CD4-positive, alpha-beta T cell treated with Interferon gamma for 1 hour (primary cell): ENCODE measurements at places on chromosomes 2 and 18.

GRCh38 chr2:102366406-102367112 is 11.0 kb downstream of the IL18R1 start:
- DNase-seq, result no peak

- no peak for DNase-seq
Measured at GRCh38 chr2:208099682-208100470, 24.4 kb downstream of the CRYGD start.

DNA sequence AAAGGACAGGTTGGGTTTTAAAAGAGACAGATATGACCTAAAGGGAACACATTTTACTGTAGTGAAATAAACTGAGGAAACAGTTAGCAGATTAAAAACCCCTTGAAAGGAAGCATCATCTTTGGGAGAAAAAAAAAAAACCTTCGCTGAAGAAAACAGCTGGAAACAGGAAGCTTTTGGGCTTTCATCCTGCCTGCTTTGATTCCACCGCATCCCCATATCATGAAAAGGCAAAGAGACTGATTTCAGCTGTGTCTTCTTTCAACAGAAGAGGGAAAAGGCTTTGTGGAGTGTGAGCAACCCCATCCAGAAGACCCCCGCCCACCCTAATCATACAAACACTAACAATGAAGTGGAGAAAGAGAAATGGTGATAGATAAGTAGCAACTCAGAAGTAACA is 86.4 kb downstream of the TCF4 start:
- no peak for DNase-seq

DNA sequence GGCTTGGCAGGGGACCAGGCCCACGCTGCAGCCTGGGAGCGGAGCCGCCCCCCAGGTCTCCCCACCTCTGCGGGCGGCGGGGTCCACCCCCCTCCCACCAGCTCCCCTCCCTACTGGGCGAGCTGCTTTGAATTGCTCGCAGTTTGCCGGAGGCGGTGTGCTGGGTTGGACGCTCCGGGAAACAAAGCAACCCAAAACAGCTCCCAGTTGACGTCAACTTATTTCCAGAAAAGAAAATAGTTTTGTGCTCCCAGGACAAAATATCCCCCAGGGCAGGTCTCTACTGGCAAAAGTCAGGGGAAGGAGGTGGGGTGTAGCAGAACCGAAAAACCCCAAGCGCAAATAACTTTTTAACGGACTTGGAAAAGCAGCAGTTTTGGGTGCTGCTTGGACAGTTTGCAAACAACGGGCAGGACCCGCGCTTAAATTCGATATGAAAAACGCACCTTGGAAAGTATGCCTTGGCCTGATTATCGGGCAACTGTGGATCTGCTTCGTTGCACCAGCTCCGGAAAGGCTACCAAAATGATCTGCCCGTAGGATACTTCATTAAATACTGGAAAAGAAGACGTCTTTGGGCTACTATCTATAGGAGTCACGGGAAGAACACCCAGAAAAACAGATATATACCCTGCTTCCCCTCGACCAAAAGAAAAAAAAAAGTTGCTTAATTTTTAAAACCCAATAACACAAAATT is 2.8 kb upstream of the KCTD1 start:
- no peak for DNase-seq

- DNase-seq, result no peak
Measured at GRCh38 chr18:50658601-50659000, 98.7 kb downstream of the MAPK4 start.

GRCh38 chr2:160392201-160392600 is 101.4 kb downstream of the RBMS1 start:
- no peak for DNase-seq

DNA sequence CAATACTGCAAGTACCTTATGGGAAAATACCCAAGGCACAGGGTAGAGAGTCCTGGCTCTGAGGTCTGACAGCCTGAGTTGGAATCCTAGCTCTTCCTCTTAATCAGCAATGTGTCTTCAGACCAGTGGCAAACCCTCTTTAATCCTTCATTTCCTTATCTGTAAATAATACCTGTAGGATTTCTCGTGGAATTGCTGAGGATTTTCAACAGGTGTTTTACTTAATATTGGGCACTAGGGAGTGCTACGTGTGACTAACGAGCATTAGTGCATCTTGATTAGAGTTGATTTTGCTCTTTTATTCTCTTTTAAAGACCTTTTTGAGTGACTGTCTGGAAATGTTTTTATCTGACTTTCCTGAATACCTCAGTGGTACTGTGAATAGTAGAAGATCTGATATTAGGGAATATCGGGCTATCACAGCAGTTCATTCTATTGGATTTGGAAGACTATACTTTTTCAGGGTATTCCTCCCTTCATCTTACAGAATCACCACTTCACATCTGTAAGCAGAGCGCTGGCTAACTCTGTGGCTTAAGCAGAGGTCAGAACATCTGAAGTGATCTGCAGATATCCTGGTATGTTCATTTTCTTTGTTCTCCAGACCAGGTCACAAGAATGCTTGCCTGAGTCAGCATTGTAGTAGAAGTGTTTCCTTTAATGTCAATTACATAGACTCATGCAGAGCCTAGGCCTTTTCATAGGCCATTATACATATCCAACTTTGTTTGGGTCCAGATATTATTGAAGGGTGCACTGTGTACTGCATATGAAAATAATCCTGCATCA is 49.1 kb downstream of the ARHGAP28 start:
- DNase-seq, result no peak

- DNase-seq, result no peak
Measured at GRCh38 chr2:204947405-204947804, 402.1 kb downstream of the PARD3B start.

- no peak for DNase-seq
Measured at GRCh38 chr2:75465317-75465984, 95.3 kb downstream of the EVA1A start.

GRCh38 chr2:48454504-48454903 is 75.5 kb upstream of the STON1 start:
- no peak for DNase-seq
